ENCODE measurements at places on chromosomes 12 and 14. TPM values are rescaled to one million over a fixed set of nuclear protein-coding genes. Genes with fewer than 3 reads are reported as not detected.

The CDCA3 gene
- 106 TPM for total RNA-seq

DNA sequence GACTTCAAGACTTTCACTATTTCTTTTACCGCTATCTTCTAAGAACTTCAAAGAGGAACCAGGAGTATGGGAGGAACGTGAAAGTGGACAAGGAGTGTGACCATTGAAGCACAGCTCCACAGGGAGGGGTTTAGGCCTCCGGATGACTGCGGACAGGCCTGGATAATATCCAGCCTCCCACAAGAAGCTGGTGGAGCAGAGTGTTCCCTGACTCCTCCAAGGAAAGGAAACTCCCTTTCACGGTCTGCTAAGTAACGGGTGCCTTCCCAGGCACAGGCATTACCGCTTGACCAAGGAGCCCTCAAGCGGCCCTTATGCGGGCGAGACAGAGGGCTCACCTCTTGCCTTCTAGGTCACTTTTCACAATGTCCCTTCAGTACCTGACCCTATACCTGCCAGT is 267.0 kb downstream of the RPL10L start:
- H3K36me3 ChIP-seq: no peaks in the 10 kb centered on the region
- H3K4me1 ChIP-seq: no peaks in the 10 kb centered on the region
- DNase-seq: no peak
- H3K27ac ChIP-seq: no peak overlapping the region
- H3K27me3 ChIP-seq: no peaks in the 10 kb centered on the region

- H3K27ac ChIP-seq: no peak overlapping the region
- peaks cover 1% of the 10 kb centered on the region for H3K4me1 ChIP-seq
- DNase-seq: no peak
- H3K27me3 ChIP-seq: no peaks in the 10 kb centered on the region
- peaks cover 10% of the 10 kb centered on the region for H3K36me3 ChIP-seq
These were observed 81.5 kb downstream of the AEBP2 start for GRCh38 chr12:19520646-19521415.

DNA sequence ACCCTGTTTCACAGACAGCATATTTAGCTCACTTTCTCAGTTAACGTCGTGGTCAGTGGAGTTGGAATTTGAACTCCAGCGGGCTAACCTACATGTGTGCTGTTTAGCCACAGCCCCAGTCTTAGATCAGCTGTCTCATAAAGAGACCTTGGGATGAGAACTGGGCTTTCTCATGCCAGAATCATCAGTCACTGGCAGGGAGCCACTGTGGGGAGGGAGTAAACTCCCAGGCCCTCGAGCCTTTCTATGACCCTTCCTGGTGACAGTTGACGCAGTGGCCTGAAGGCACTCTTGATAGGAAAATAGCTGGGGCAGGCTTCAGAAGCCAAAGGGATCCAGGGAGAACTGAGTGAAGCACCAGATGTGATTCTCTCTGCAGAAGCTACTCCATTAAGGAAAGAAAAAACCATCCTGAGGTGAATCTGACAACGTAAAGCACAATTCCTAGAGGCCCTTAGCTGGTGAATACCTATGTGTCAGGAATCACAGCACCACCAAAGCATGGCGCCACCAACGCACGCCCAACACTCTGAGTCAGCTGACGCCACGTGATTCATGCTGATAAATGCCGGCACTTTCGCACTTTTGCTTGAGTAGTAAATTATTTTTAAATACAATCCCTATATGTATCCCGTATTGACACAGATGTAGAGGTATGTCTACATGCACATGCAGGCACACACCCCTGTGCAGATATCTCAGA is 279.6 kb upstream of the TMEM132C start:
- H3K36me3 ChIP-seq: no peaks in the 10 kb centered on the region
- H3K4me3 ChIP-seq: no peak overlapping the region
- H3K4me1 ChIP-seq: no peaks in the 10 kb centered on the region
- no peaks in the 10 kb centered on the region for H3K27me3 ChIP-seq
- no peak for DNase-seq

The CCDC177 gene
- total RNA-seq: not detected
